EH (cell line): ENCODE measurements at places on chromosomes 11 and 22.

- DNase-seq, result no peak
These were observed 3.0 kb downstream of the PRSS23 start for GRCh38 chr11:86803136-86804045.

- peak; percentile 92 for DNase-seq
These were observed 4.5 kb downstream of the MYEOV start for GRCh38 chr11:69298267-69299022.

DNA sequence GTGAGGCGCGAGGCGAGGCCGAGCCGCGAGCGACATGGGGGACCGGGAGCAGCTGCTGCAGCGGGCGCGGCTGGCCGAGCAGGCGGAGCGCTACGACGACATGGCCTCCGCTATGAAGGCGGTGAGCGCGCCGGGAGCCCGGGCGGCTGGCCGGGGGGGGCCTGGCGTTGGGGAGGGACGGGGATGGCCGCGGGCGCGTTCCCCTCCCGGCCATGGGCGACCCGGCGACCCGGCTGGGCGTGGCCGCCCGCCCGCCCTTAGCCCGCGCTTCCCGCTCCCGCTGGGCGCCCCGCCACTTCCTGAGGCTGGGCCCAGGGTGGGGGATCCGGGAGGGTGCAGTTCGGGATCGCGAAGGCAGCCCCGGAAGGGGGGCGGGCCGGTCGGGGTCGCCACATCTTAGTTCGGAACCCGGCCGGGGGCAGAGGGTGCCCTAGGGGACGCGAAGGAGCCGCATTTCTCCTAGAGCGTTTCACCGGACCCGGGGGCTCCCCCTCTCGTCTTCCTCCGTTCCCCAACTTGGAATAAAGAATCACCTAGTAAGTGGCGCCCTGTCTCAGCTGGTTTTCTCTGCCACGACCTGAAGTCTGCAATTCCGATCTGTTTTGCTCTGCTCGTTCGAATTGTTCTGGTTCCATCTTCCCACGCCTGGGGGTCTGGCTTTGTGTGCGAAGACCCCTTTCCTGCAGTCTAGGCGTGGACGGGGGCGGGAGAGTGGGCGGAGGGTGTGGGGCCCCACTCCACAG is 536 bp downstream of the YWHAH start:
- peak; percentile 49 for DNase-seq

DNA sequence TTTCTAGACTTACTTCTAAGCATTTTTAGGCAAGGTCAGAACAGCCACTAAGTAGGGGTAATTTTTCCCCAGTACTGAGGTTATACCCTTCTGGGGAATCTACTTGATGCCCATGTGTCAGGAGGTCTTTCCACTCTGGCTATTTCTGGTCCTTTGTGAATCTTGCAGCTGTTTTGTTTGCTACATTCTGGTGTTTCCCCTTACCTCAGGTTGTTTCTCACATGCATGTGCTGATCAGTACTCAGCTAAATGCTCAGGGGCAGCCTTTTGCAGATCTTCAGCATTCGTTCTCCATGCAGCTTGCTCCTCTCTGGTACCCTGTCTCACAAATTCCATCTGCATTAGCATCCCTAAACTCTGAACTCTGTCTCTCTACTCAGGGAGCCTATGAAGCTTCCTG is 303.6 kb downstream of the SOX6 start:
- DNase-seq, result no peak

GRCh38 chr11:46664612-46665011 is 35.8 kb downstream of the ARHGAP1 start:
- no peak for DNase-seq

DNA sequence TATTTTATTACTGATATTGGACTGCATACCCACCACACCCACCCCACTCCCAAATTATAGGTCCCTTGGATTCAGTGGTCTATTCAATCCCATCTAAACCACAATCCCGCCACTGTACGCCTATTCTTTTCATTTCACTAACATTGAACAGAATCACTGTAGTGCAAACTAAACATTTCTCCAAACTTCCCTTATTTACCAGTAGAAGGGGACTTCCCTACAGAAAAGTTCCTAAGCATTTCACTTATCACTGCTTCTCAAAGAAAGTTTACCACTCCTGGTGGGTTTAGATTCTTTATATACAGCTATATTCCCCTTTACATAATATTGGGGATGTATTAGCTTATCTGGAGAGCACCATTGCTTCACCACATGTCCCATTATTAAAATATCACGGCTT is 29.3 kb downstream of the OR8B12 start:
- DNase-seq, result no peak

GRCh38 chr11:104538313-104538712 is 359.9 kb downstream of the CASP12 start:
- no peak for DNase-seq

DNA sequence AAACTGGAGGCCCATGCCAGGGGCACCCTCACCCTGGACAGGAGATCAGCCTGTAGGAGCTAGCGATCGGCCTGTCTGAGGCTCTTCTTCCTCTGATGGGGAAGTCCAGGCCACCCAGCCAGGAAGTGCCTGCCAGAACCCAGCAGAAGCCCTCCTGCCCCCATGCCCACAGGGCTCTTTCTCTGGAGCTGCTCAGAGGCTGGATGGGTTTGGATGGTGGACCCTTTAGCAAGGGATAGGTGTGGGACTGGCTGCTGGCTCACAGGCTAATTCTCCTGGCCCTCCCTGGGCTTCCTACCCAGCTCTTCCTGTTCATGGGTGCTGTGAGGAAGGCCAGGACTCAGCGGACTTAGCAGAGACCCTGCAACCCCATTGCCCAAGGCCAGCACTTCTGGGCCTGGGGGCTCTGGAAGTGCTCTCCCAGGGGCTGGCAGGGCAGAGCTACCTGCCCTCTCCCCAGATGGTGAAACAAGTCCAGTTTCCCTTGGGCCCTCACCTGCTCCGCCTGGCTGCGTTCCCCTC is 7.6 kb downstream of the FXYD2 start:
- no peak for DNase-seq

DNA sequence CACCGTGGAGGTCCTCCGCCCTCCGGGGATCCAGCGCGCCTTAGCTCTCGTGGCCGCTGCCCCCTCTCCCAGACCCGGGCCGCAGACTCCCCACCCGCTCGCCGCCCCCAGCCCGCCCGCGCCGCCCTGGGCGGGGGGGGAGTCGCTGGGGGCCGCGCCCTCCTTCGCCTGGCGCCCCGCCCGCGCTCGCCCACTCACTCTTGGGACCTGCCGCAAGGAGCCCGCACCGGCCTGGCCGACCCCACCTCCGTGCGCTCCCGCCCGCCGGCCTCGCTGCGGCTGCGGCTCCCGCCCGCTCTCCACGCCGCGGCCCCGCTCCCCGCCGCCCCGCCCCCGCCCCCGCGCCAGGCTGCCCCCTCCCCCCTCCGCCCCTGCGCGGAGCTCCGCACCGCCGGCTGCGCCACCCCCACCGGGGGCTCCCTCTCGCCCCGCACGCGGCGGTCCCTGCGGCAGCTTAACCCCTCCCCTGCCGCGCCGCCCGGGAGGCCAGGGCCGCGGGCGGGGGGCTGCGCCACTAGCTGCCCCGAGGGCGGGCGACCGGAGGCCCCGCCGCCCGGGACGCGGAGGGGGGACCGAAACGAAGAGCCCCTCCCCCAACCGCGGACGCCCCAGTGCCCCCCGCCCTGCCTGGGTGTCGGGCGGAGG is 724 bp upstream of the RASGRP2 start:
- no peak for DNase-seq
